ENCODE measurements at places on chromosomes 2 and 18.

DNA sequence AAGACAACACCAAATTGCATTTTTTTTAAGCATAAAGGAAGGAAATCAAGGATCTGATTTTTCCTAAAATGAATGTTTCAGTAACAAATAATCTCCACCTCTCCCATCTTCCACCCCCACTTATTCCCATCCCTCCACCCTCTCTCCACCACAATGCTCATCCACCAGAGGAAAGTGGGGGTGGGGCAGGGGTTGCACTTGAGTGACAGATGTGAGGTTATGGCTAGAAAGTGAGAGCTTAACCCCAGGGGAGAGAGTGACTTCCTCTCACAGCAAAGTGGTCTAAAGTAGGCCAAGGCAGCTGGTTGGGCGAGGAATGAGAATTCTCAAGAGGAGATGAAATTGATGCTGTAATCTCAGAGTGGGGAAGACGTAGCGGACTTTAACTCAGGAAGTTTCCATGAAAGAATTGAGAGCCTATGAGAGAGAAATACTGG, 104.7 kb downstream of the HNRNPLL start:
- DNase-seq = no peak

- DNase-seq = no peak
These were observed 192.4 kb downstream of the AFF3 start for GRCh38 chr2:99949963-99950362.

GRCh38 chr2:28480403-28481049, 15.3 kb upstream of the PLB1 start:
- no peak for DNase-seq

DNA sequence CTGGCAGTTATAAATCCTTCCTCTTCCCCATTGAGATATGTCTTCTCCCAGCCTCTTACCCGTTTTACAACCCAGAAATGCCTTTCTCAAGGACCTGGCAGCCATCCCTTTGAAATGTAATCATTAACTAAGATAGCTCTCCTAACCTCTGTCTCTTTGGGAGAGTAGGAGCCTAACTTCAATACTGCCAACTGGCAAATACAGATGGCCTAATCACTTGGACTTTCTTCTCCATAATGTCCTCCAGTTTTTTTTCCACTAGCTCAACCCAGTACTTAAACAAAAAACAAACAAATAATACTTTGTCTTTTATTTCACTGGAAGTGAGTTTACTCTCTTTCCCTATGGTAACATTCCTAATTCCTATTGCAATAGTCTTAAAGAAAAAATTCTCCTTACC, 1391.1 kb downstream of the SUCLG1 start:
- DNase-seq = no peak

DNA sequence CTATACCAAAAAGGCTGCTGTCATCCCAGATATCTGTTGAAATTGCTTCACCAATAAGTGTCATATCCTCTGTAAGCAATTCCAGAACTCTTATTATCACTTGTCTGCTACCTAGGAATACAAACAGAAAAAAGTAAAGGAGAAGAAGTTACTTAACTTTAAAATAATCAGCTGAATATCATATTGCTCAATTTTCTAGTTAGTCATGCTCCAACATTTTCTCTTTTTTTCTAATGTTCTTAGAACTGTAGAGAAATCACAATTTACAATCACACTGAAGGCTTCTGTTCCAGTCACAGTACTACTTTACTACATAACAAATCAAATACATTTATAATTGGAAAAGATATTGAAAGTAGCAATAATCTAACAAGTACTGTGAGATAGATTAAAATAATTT, 17.4 kb downstream of the RTTN start:
- DNase-seq = no peak

- no peak for DNase-seq
These were observed 110.4 kb upstream of the VRK2 start for GRCh38 chr2:57936216-57936615.

DNA sequence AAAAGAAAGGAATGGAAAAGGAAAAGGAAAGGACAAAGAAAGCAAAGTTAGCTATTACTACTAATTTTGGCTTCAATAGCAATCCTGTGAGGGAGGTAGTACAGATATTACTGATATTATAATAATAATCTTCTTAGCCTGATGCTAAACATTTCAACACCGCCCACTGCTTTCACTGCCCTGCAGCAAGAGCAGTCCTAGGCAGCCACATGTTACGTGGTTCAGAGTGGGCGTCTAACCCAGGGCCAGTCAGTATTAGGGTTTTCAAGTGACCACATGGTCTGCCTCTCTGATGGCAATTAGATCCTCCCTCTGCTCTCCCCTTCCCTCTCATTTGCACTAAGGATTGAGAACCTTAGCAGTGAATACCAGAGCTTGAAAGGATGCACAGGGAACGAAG, 83.7 kb upstream of the ZNF397 start:
- DNase-seq = no peak

DNA sequence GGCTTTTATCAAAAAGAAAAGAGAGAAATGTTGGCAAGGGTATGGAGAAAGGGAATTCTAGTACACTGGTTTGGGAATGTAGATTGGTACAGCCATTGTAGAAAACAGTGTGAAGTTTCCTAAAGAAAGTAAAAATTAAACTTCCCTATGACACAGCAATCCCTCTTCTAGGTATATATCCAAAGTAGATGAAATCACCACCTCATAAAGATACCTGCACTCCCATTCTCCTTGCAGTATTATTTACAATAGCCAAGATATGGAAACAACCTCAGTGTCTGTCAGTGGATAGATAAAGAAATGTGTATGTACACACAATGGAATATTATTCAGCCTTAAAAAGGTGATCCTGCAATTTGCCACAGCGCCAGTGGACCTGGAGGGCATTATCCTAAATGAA, 147.2 kb upstream of the NOSTRIN start:
- no peak for DNase-seq

- no peak for DNase-seq
These were observed 32.8 kb downstream of the AQP12A start for GRCh38 chr2:240724431-240724830.

- peak; percentile 22 for DNase-seq
These were observed 502.2 kb downstream of the NRXN1 start for GRCh38 chr2:50529600-50530218.

- no peak for DNase-seq
These were observed 115.0 kb upstream of the CCDC85A start for GRCh38 chr2:56068746-56069145.

DNA sequence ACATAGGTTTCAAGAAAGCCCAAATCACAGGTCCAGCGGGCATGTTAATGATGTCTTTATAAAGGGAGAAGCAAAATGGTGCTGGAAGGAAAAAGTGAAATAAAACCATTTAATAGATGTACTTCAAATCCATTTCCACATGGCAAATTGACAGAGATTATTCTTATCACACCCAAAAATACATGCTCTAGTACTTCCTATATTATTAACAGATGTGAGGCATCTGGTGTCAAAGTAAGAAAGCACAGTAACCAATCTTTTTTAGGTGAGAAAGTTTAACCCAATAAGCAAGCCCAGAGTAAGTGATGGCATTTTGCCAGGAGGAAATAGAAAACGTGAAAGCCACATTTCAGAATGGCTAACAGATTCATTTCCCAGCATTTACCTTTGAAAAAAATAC, 128.0 kb downstream of the ABCA12 start:
- no peak for DNase-seq

- no peak for DNase-seq
These were observed 27.9 kb downstream of the GPC1 start for GRCh38 chr2:240463274-240463865.

DNA sequence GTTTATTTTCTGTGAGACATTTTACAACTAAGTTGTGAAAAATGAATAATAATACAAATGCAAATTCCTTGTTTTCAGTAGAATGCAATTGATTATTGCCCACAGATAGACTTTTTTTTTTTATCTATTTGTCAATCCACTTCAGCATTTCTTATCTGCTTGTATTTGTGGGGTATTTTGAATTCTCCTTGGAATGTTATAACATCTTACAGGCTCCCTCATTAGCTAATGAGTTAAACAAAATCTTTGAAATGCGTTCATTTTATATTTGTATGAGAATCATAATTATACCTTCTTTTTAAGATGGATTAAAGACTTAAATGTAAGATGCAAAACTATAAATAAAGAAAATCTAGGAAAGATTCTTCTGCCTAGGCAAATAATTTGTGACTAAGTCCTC, 114.2 kb downstream of the CALCRL start:
- no peak for DNase-seq

- DNase-seq = no peak
These were observed 80.1 kb upstream of the CTDP1 start for GRCh38 chr18:79599441-79599931.

DNA sequence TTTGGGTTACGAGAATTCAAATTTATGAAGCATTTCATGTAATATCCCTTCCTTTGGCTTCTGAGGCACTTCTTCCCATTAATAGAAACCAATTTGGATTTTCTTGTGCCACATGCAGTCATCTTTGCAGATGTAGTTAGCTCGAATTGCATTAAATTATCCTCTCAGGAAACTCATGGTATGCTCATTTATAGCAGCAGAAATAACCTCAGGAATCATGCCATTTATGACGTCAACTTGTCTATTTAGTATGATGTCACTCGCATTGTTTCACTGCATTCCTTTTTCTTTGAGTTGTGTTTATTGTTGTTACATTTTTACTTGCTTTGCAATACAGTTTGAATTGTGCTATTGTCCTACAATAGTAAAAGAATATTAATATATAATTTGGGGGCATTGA, 163.8 kb downstream of the RBM43 start:
- no peak for DNase-seq

- no peak for DNase-seq
These were observed 49.2 kb downstream of the SIGLEC15 start for GRCh38 chr18:45874491-45875184.

DNA sequence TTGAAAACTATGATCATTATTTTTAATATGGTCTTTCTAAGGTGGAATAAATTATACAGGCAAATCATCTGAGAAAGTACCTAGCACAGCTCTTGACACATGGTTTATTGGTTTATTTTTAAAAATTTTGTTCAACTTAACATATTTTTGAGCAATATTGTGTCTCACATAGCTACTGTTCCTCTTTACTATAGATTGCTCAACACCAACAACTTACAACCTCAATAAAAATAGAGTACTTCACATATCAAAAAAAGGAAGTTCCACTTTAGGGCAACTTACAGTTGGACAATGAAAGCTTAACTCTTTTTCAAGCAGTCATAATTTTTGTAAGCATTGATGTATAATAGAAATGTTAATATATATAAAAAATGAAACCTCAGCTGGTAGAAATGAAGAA, 440.9 kb upstream of the UBE2E3 start:
- no peak for DNase-seq

- no peak for DNase-seq
These were observed 249.0 kb downstream of the LPIN1 start for GRCh38 chr2:11995456-11995855.

DNA sequence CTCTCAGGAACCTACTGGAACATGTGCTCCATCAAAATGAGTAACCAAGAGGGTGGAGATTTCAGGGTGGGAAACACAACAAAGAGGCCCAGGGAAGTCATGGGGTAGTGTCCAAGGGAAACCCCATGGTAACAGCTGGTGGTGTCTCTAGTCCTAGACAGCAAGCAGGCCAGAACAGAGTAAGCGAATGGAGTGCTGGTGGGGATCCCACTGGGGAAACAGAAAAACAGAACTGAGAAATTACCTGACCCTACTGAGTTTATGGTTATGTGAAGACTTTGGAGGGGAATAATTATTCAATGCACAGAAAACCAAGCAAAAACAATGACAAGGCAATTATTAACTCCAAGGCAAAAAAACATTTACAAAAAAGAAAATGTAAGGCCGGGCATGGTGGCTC, 16.9 kb downstream of the ERCC3 start:
- DNase-seq = no peak

GRCh38 chr2:65432227-65433190, at the start of gene SPRED2:
SPRED2 (minus strand) TSS chr2:65432599; CDS start chr2:65431987, 612 bp downstream.
- peak; percentile 83 for DNase-seq

GRCh38 chr2:208304695-208305094, 38.6 kb downstream of the PIKFYVE start:
- DNase-seq = no peak

GRCh38 chr2:66985906-66986305, 411.2 kb upstream of the ETAA1 start:
- no peak for DNase-seq

DNA sequence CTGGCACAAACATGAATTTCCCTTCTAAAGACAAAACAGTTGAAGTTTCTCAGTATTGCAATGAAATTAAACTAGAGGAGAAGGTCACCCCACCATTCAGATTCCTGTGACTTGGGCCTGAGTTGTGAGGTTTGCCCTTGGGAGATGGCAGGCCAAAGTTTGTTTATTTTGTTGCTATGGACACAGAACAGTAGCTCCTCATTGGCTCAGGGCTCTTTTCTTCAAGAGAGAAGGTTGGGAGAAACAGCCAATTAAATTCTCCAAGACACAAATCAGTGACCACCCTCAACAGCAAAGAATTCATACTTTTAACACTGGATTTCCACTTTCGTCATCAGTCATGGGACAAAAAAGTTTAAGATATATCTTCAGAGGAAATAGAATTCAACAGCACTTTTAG, at the start of gene FLACC1:
Gene FLACC1, minus strand, starts transcription at position 125 of the 400 bp plus-strand sequence. CDS start 5,941 bp downstream, outside the sequence.
- peak; percentile 39 for DNase-seq

GRCh38 chr18:74395648-74396154, 61.4 kb downstream of the DIPK1C start:
- DNase-seq = no peak

DNA sequence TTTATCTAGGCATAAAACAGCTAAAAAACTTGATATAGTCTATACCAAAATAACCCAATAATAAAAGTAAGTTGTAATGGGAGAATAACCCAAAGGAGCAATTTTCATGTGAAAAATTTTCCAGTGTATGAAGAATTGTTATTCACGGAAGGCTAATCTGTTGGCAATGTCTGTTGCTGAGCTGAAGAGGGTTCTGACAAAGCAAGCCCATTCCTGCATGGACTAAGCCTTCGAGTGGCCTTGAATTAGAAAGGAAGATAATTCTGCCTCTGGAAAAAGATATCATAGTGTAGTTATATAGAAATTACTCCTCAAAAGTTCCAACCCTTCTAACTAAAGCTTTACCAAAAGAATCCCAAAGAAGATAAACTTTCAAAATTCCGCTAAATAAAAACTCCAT, 101.5 kb downstream of the MAP2 start:
- DNase-seq = no peak

DNA sequence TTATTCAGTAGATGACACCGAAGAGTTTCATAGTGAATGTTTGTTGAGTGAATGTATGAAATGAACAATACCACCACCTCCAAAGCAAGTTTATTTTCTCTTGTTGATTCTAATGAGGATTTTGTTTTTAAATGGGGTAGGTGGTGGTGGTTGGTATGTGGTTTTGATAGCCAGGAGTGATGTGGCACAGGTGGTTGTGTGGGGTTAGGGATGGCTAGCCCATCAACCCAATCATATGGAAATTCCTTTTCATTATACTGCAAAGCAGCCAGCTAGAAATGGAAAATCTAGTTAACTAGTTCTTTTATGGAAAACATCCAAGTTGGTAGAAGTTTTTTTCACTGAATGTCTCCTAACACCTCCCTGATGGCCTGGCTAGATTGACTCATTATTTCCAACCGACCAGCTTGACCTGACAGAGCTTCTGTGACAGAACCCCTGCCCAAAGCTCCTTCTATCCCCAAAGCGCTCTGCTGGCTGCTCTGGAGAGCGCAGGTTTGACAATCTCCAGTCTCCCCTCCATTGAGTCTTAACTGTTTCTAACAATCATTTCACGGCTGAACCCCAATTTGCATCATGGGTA, 376.9 kb downstream of the MTX2 start:
- no peak for DNase-seq

GRCh38 chr18:22971038-22971437, 37.9 kb downstream of the RBBP8 start:
- DNase-seq = no peak

- DNase-seq = no peak
These were observed 56.2 kb upstream of the ID2 start for GRCh38 chr2:8625399-8626300.

- no peak for DNase-seq
These were observed 88.7 kb upstream of the WDSUB1 start for GRCh38 chr2:159375241-159375640.
